ENCODE measurements at places on chromosomes 1 and 21.

DNA sequence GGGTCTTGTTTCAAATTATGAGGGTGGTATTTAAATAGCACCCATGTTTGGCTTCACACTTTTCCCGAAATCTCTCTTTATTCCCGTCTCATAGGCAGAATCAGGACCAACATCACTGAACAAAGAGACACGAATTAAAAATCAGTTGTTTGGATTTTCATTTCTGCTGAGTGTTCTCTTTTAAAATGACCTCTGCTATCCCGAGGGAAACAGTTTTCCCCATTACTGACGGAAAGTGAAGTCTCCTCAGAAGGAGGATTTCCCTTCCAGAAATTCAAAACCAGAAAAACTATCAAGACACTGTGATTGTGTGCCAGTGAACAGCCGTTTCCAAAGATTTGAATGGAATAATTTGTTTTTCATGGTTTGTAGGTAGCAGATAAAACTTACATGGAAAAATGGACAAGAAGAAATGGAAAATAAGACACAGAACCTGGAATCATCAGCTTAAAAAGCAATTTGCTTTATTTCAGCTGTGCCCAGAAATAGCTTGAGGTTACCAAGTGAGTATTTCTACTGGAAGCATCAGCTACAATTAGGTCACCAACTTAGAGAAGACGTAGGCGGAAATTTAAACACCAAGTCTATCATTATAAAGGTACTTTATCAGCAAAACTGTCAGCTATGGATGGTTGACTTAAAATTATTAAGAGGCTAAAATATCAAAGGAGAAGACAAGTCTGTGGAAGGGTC is 68.5 kb downstream of the RUNX1 start:
- DNase-seq, result no peak

DNA sequence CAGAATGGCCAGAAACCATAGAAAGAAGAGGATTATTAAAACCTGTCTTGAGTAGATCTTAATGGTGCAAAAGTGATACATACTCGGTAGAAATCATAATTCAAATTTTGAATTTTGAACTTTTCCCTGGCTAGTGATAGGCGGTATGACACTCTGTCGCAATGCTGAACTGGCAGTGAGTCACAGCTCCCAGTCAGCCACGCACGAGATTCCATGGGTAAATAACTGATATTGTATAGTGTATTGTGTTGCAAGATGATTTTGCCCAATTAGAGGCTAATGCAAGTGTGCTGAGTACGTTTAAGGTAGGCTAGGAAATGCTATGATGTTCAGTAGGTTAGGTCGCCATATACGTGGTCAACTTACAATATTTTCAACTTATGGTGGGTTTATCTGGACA is 207.0 kb downstream of the SIPA1L2 start:
- DNase-seq, result no peak

DNA sequence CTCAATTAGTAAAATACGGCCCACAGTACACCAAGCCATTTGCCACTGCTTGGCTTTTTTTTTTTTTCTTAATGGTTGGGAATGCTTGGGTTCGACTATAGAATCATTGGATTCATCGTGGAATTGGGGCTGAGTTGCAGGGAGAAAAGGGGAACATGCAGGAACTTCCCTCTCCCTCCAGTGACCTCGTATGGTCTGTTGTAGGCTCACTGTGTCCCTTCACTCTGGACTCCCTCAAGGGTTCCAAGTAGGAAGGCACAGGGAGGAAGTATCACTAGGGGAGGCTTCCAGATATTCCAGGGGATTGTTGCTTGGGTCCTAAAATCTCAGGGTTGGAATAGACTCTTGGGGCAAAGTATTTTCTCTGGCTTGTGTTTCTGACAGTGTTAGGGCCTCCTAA is 24.5 kb downstream of the PPFIA4 start:
- DNase-seq, result no peak

DNA sequence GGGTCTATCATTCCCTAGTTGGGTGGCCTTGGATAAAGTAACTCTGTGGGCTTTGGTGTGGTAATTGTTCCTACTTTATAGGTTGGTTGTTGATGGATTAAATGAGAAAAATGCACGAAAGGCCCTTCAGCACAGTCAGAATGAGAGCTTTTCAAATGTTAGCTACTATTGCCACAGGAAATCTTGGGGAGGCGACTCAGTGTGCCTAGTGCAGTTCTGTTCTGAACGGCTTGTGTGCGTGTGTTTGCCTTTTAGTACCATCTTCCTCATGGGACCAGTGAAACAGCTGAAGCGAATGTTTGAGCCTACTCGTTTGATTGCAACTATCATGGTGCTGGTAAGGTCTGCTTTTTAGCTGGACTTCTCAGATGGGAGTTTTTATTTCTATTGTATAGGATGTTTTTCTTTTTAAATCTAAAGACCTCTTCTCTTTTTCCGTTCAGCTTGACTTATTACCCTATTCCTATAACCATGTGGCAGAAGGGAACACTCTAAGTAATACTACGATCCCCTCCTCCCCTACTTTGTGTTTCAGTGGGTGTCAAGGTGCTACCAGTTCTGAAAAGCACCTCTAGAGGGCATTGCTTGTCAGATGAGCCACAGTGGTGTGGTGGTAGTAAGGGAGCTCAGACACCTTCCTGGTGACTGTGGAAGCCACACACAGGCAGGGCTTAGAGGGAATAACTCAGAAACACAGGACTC is 9.2 kb downstream of the SFT2D2 start:
- no peak for DNase-seq

DNA sequence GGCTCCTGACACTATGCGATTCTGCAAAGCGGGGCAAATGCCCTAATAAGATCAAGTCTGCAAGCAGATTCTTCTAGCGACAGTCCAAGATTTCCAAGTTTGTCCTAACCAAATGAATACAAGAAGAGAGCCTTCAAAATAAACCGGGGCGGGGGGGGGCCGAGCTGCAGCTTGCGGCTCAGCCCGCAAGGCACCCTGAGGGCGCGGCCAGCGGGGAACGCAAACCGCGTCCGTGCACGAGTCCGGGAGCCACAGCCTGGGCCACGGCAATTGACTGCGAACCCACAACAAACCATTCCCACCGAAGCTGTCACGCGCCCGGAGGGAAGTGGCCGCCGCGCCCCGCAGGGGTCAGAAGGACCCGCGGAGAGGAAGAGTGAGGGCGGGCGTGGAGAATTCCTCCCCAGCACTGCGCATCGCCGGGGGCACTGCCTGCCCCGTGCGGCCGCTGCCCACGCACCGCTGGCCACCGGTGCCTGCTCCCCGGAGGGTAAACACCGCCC is 687 bp downstream of the TGFBR3 start:
- peak; percentile 34 for DNase-seq

GRCh38 chr1:45953934-45954847 is 150.8 kb downstream of the MAST2 start:
- DNase-seq, result no peak

DNA sequence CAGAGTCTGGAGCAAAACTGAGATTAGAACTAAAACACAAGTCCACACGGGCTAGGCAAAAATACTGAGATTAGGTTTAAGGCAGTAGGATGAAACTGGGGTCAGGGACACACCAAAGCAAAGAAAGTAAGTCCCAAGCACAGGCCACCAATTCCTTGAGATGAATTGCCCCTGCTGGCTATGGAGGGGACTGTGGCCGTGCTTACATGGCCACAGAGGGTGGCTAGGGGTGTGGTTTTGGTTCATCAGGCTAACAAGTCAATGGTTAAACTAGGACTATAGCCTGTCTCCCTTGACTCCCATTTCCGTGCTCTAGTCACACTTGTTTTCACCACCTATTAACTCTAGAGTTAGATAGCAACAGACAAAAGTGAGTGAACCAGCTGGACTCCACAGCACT is 394.8 kb downstream of the PBX1 start:
- DNase-seq, result no peak

DNA sequence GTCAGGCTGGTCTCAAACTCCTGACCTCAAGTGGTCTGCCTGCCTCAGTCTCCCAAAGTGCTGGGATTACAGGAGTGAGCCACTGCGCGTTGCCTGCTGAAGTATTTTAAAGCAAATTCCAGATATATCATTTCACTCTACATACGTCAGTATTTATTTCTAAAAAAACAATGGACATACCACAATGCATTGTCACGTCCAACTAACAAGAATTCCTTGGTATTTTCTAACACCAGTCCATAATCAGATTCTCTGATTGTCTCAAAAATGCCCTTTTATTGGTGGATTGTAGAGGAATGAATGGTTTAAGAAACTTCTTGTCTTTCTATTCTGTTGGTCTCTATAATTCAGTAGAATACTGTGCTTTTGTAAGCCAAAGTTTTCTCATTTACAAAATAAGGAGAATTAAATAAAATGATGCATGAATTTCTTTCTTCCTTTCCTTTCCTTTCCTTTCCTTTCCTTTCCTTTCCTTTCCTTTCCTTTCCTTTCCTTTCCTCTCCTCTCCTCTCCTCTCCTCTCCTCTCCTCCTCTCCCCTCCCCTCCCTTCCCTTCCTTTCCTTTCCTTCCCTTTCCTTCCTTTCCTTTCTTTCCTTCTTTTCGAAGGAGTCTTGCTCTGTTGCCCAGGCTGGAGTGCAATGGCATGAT is 55.8 kb downstream of the VPS13D start:
- no peak for DNase-seq

GRCh38 chr1:153799566-153800465 is 24.6 kb downstream of the SLC27A3 start:
- DNase-seq, result no peak

GRCh38 chr1:26697978-26698849 is 2.4 kb downstream of the ARID1A start:
- DNase-seq, result peak; percentile 90

- DNase-seq, result no peak
These were observed 368.3 kb upstream of the OLFM3 start for GRCh38 chr1:102365071-102365470.

- DNase-seq, result peak; percentile 88
These were observed 4.9 kb upstream of the POFUT2 start for GRCh38 chr21:45292399-45293219.

GRCh38 chr1:5827516-5827915 is 164.7 kb downstream of the NPHP4 start:
- no peak for DNase-seq

- no peak for DNase-seq
These were observed at the start of gene RGS18 for GRCh38 chr1:192158181-192158580. RGS18 (plus strand) TSS chr1:192158462; CDS start chr1:192158638, 176 bp downstream.

DNA sequence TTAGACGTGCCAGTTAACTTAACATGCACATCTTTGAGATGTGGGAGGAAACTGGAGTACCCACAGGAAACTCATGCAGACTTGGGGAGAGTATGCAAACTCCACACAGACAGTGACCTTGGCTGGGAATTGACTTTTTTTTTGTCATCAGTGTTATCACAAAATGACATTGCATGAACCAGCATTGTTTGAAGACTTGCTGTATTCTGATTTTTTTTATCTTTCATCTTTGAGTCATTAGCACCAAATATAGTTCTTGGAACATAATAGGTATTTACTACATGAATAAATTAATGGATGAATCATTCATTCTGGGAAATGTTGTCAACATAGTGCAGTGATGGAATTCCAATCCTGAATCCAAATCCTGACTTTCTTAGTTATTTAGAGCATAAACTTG is 77.0 kb downstream of the ATF6 start:
- no peak for DNase-seq

- no peak for DNase-seq
These were observed 1.0 kb upstream of the VPS26C start for GRCh38 chr21:37268186-37268503.
